ENCODE measurements at places on chromosomes 3 and 15. TPM values are rescaled to one million over a fixed set of nuclear protein-coding genes. Genes with fewer than 3 reads are reported as not detected.

DNA sequence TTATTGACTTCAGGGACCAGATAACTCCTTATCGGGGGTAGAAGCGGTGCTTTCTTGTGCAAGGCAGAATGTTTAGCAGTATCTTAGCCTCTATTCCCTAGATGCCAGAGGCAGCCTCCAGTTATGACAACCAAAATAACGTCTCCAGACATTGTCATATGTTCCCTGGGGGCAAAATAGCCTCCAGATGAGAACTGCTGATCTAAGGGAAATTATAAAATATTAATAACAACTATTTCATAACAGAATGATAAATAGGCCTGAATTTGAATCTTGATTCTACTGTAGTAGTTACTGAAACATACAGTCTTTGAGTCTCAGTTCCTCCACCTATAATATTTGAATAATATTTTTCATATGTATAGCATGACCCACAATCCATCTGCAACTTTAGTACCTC, 1431.3 kb downstream of the ZPLD1 start:
- no peak for DNase-seq

GRCh38 chr3:50202353-50203112, 2.5 kb upstream of the SLC38A3 start:
- no peak for DNase-seq

RASL12 gene
- polyA plus RNA-seq: 9.1 TPM

DNA sequence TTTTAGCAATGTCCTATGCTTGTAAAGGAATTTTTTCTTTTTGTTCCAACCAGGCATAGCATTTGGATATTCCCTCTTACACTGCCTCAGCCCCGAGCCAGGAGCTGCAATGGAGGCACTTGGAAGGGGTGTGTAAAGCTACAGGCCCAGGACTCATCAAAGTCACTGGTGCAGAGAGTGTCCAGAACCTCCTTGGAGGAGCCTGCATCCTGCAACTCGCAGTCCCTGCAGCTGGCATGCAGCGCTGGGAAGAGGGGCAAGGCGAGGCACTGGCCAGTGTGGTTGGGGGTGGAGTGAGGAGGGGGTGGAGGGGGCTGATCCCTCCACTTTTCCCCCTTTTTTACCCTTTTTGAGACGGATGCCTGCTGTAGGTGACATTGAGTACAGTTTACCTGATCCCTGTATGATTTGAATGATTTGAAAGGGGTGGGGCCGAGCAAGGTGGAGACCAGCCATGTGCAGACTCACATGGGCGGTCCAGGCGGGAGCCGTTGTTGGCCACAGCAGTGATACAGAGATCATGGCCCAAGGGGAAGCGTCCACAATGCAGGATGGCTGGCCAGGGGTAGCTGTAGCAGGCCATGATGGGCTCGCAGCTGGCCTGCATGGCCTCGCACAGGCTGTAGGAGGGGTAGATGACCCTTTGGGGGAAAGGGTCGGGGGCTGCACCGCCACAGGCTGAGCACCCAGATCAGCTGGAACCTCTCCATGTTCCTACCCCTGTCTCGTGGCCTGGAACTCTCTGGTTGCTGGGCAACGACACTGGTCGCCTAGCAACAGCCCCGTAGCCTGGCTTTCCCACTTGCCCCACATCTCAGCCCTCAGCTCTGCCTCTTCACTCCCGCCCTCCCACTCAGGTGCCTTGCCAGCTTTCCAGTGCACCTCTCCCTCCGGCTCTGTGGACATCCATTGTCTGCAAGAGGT, 7.9 kb downstream of the P4HTM start:
- peak; percentile 84 for DNase-seq

DNA sequence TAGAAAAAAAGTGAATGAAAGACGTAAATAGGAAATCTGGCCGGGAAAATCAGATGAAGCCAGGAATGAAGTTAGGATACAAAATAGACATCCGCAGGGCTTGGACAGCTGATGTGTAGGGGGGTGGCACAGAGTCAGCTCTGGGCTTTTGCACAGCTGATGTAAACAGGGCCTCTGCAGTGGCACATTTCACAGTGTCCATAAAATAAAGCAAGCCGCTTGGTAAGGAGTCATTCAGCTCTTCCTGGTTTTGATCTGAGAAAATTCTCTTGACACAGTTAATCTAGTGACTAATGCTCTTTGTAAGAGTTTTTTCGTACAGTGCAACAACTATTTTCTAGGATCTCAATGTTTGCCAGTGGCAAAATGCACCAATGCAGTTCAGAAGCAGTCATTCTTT, 153.3 kb downstream of the USP13 start:
- no peak for DNase-seq

DNA sequence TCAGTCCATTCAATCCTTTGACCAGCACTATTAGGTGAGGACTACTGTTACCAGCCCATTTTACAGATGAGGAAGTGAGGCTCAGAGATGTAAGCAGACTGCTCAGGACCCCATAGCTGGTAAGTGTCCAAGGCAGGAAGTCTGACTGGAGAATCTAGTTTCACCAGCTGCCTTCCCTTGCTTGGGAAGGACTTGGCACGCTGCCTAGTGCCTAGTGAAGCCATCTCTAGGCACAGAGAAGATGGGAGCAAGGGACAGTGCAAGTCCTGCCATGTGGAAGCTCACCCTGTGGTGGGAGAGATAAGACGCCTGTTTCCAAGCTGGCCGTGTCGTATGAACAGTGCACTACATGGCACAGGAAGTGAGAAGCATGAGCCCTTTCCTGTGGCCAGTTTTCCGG, 111.8 kb upstream of the TMC3 start:
- peak; percentile 20 for DNase-seq

- DNase-seq: no peak
Measured at GRCh38 chr15:41104234-41104633, 11.8 kb downstream of the INO80 start.

DNA sequence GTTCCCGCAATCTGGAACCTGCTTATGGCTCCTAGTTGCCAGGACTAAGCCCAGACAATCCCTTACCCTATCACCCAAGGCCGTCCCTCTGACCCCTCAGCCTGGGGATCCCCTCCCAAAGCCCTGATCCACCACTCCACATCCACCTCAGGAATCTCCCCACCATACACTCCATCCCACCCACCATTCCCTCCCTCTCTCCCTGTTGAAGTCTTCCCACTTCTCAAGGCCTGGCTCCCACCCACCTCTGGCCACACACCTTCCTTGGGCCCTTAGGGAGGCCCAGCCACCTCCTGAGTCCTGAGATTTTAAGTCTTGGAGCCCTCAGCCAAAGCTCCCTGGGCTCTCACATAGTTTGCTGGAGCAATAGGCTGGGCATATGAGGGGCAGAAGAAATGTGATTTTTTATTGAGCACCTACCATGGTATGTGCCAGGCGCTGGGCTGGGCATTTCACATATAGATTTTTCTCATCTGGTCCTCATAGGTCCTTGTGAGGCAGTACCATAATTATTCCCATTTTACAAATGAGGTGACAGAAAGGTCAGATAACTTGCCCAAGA, 48.1 kb downstream of the HCN4 start:
- no peak for DNase-seq

- no peak for DNase-seq
Measured at GRCh38 chr3:196645096-196645495, 5.6 kb downstream of the NRROS start.

PLA1A gene
- polyA plus RNA-seq: 2.4 TPM

DNA sequence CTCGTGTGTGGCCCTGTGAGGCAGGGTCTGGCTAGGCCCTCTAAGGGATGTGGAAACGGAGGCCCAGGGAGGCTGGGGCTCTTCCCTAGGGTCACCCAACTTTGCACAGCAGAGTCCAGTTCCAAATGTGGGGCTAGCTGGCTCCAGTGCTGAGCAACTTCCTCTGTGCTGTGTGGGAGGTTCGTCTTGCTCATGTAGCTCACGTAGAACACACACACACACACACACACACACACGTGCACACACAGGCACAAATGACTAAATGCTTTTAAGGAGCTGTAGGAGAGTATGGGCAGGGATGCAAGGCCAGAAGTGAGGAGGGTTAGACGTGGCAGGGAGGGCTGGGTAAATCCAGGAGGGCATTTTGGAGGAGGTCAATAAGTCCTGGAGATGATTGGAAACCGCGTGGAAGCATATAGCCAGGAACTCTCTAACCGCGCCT, 213.8 kb downstream of the RPLP1 start:
- no peak for DNase-seq

DNA sequence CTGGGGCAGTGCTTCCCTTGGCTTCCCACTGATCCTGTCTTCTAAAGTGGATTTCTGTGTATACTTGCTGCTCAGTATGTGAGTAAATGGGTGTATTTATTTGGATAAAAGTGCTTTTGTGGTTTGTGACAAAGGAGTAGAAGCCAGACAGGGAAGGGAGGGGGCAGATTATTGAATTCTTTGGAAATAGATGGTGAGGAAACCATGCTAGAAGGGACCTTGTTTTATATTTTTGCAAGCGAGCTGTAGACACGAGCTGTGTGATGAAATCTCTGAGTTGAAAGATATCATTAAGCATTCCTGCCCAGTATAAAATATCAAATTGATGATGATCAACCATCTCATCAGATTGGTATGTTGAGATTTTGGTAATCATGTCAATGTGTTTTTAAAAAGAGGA, 68.9 kb downstream of the DUT start:
- DNase-seq: no peak

GHSR gene
- polyA plus RNA-seq: not detected

GRCh38 chr3:100802126-100802525, 92.8 kb downstream of the TFG start:
- no peak for DNase-seq

- DNase-seq: peak; percentile 66
Measured at GRCh38 chr15:67501177-67501835, 19.6 kb upstream of the C15orf61 start.

- DNase-seq: no peak
Measured at GRCh38 chr3:54421943-54422342, 299.6 kb downstream of the CACNA2D3 start.

- DNase-seq: no peak
Measured at GRCh38 chr15:77139312-77139711, 68.4 kb upstream of the TSPAN3 start.
